A172 (cell line): ENCODE measurements at places on chromosomes 1 and 21.

DNA sequence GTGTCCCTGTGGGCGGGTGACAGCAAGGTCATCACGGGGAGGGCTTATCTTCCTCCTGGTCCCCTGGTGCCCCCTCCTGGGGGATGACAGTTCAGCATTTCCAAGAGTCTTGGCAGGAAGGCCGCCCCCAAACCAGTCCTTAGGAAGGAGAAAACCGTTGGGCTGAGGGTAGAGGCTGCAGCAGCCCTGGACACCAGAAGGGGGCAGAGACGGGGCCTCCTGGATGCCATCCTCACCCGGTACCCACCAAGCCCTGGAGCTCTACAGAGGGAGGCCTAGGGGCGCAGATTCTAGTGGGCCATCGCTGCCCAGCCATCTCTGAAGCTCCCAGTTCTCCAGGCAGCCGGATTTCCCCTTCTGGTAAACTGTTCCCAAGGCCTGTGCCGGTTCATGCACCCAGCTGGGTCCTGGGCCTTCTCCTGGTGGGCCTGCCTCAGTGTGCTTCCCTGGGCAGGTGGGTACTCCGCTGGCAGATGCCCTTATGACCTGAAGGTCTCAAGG is 14.8 kb upstream of the ZNF669 start:
- no peak for DNase-seq

- no peak for DNase-seq
These were observed 73.3 kb downstream of the ADARB1 start for GRCh38 chr21:45147473-45148315.

DNA sequence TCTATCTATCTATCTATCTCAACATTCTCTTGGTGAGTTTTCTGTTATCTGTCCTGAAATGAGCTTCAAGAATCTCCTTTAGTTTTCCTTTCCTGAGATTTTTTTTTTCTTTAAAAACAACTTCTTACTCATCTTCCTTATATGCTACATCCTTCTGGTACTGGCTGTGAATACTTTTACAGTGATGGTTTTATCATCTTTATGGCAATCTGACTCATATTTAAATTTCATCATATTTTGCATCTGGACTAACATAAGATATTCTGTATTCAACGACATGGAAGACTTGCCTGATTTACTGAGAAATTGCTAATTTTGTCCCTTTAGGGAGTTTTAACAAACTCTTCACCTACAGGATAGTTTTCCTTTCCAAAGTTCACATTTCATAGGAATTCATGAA is 33.0 kb downstream of the PDE4B start:
- DNase-seq = no peak

DNA sequence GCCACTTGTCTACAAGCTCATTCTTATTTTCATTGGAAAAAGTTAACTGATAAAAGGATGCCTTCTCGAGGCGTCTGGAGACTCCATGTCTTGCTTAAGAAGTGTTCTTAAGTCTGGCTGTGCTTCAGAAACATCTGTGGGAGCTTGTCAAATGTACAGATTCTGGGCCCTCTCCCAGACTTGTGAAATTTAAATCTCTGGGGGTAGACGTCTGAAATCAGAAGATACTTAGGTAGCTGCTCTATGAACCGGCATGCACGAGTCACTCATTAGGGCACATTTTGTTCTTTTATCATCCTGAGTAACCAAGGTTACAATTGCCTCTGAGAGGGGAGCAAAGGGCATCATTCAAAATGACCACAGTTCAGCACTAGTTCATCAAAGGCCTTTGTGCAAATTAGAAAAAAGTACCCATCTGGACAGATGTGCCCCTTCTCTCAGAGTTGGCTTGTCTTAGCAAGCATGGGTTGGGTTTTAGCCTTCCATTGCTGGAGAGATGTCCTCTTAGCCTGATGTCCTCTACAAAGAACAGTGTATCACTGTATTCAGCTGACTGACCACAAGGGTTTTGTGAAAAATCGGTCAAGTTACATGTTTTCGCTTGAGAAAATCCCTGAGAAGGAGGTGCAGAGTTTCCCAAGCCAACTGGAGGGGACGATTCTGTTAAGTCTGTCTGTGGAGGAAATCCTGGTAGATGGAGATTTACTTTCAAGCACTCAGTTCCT is 156.9 kb downstream of the ASTN1 start:
- no peak for DNase-seq

- no peak for DNase-seq
These were observed 30.0 kb upstream of the SDE2 start for GRCh38 chr1:226029093-226029496.

GRCh38 chr1:170209125-170209524 is 63.4 kb downstream of the NTMT2 start:
- DNase-seq = no peak
